ENCODE measurements at places on chromosomes 16 and 17. TPM values are rescaled to one million over a fixed set of nuclear protein-coding genes. Genes with fewer than 3 reads are reported as not detected.

The SMURF2 gene
- 4.1 TPM for polyA plus RNA-seq

GRCh38 chr17:79715943-79716797 lies 14.6 kb upstream of the ENPP7 start:
- no peaks in the 10 kb centered on the region for H3K27me3 ChIP-seq
- no peaks in the 10 kb centered on the region for H3K4me1 ChIP-seq
- H3K4me3 ChIP-seq: no peak overlapping the region
- no peaks in the 10 kb centered on the region for H3K36me3 ChIP-seq
- no peak for DNase-seq

The PRAC2 gene
- polyA plus RNA-seq: not detected

The KRT17 gene
- polyA plus RNA-seq: 0.95 TPM

DNA sequence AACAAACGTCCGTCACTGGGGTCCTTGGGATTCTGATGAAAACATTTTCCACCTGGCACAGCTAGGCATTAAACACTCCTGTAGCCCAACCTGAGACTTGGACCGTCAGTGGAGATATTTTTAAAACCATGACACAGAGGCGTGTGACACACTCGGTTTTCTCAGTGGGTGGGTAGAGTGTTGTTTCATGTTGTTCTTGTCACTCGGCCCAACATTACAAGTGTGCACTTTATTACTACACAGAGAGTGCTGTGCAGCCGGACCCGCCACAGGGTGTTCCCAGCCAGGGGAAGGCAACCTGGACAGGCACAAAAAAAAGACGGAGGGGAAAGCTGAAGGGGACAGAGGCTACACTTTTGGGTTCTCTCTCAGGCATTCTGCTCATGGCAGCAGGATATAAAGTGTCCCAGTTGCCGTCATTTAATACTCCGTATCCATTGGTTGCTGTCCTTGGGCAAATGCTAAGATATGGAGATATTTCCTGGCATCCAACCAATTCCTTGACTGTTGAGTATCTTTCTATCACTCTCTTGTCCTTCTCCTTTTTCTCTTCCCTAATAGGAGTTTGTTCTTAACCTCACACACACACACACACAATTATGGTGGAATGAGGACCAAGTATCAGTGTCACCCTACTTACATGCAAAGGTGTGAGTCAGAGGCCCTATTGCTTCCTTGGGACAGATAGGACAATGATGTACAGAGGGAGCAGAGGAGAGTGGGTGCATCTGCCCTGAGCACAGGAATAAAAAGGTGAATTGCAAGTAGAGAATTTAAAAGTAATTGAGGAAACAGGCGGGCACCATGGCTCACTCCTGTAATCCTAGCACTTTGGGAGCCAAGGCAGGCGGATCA lies 154.1 kb upstream of the SOX9 start:
- no peaks in the 10 kb centered on the region for H3K36me3 ChIP-seq
- H3K4me1 ChIP-seq: no peaks in the 10 kb centered on the region
- DNase-seq: no peak
- no peaks in the 10 kb centered on the region for H3K27me3 ChIP-seq
- no peak overlapping the region for H3K4me3 ChIP-seq

GRCh38 chr16:55487048-55487803 lies 8.2 kb downstream of the MMP2 start:
- H3K4me1 ChIP-seq: no peaks in the 10 kb centered on the region
- H3K4me3 ChIP-seq: no peak overlapping the region
- no peak for DNase-seq
- no peak overlapping the region for H3K27ac ChIP-seq

- H3K4me1 ChIP-seq: no peaks in the 10 kb centered on the region
- H3K27ac ChIP-seq: no peak overlapping the region
- DNase-seq: peak; percentile 48
- H3K36me3 ChIP-seq: no peaks in the 10 kb centered on the region
- H3K27me3 ChIP-seq: no peaks in the 10 kb centered on the region
- H3K4me3 ChIP-seq: no peak overlapping the region
Observed at GRCh38 chr17:60641810-60642220, 35.8 kb upstream of the BCAS3 start.

The GFAP gene
- polyA plus RNA-seq: 1.5 TPM

DNA sequence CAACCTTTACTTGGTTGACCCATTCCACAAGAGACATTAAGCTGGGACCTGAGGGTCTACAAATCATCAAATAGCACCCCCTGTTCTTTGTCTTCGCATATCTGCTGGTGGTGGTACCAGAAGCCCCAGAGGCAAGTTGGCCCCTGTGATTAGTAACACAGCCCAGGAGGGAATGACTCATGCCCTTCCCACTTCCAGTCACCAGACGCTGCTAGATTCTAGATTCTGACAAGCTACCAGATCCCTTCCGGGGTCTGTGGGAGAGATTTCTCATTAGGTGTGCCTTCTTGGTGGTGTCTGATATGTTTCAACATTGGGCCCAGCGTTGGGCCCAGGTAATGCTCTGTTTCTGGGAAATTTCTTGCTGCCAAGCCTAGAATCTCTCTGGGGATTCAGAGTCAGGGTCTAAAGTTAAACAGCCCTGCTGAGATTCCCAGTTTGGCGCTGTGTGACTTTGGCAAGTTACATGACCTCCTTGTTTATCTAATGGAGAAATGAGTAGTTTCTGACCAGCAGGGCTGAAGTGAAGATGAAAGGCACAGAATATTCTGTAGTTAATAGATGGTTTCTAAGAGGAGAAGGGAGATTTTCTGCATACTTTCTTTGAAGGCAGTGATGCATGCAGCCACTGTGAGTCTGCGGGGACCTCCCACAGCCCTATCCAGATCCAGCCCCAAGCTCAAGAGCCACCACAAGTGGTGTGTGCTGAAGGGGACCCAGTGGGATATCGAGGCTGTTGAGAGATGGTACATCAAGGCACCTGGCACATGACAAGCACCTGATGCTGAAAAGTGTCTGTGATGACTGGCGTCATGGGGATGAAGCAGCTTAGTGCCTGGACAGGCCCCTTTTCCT lies 3.9 kb downstream of the TRPV2 start:
- H3K27ac ChIP-seq: no peak overlapping the region
- H3K4me3 ChIP-seq: no peak overlapping the region
- no peaks in the 10 kb centered on the region for H3K27me3 ChIP-seq
- H3K36me3 ChIP-seq: no peaks in the 10 kb centered on the region
- no peaks in the 10 kb centered on the region for H3K4me1 ChIP-seq

The HBA2 gene
- polyA plus RNA-seq: 6.1 TPM

The GCGR gene
- polyA plus RNA-seq: 0.44 TPM

The SLC5A11 gene
- 0.59 TPM for polyA plus RNA-seq

DNA sequence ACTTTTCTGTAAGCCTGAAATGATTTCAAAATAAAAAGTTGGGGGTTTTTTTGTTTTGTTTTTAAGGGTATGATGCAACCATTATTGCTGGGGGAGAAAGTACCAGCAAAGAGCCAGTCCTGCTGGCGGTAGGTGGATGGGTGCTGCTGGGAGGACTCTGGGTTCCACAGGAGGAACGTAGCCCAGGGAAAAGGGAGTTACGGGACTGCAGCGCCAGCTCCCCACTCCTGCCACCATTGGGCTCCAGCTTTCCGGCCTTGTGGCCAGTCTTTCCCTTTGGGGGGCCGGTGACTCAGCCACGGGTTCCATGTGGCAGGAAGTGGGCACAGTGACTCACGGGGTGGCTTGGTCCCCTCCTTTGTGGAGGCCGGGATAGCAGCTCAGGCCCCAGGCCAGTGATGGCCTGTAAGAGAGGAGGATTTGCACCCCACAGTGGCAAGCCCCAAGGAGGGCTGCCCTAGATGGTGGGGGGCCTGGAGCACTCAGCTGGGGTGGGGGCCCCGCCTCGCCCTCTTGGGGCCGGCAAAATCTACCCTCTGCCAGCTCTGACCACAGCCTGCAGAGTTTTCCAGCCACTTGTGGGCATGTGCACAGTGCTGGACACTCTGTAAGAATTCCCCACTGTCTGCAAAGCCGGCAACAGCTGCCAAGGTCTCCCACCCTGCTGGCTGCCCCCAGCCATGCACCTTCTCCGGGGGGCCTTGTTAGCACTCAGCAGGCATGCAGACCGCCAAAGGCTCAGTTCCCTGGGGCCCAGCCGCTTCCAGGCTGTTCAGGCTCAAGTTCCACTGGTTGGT lies 30.4 kb downstream of the SOCS3 start:
- DNase-seq: no peak
- no peak overlapping the region for H3K4me3 ChIP-seq
- no peak overlapping the region for H3K27ac ChIP-seq
- no peaks in the 10 kb centered on the region for H3K27me3 ChIP-seq
- no peaks in the 10 kb centered on the region for H3K4me1 ChIP-seq
